ENCODE measurements at places on chromosomes 11 and 22.

- no peak for DNase-seq
Measured at GRCh38 chr11:12604557-12605153, 69.6 kb upstream of the TEAD1 start.

DNA sequence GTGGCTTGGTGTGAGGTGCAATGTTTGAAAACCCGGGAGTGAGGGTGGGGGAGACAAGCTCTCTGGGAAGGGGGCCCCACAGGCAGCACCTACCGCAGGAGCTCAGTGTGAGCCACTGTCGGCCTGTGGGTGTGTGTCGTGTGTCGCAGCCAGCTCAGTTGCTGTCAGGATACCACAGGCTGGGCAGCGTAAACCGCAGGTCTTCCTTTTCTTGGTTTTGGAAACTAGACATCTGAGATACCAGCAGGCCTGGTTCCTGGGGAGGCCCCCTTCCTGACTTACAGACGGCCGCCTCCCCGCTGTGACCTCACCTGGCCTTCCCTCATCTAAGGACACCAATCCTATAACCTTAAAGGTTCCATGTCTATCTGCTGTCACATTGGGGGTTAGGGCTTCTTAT is 19.4 kb downstream of the IRF7 start:
- DNase-seq, result no peak

GRCh38 chr11:105142167-105142566 is 2.6 kb upstream of the CARD18 start:
- DNase-seq, result no peak

DNA sequence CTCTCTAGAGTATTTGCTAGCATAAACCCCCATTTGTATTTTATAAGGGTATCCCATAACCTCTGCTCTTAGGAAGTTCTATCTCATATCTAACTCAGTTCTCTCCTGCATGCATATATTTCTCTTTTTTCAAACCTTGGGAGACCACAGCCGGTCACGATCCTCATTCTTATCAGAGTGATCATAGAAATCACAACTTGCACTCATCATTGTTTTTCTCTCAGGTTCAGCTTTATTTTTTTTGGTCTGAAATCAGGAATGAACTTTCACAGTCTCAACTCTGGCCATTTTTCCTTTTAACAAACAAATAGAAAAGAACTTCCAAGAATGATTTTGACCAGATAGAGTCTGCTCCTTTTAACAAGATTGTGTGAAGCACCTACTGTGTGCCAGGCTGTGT is 98.6 kb upstream of the BLID start:
- no peak for DNase-seq

GRCh38 chr11:126465573-126466188 is 110.2 kb downstream of the ST3GAL4 start:
- no peak for DNase-seq

GRCh38 chr11:88508759-88509581 is 171.4 kb upstream of the CTSC start:
- DNase-seq, result peak; percentile 59

- no peak for DNase-seq
Measured at GRCh38 chr11:2870460-2870859, 15.1 kb downstream of the CDKN1C start.

DNA sequence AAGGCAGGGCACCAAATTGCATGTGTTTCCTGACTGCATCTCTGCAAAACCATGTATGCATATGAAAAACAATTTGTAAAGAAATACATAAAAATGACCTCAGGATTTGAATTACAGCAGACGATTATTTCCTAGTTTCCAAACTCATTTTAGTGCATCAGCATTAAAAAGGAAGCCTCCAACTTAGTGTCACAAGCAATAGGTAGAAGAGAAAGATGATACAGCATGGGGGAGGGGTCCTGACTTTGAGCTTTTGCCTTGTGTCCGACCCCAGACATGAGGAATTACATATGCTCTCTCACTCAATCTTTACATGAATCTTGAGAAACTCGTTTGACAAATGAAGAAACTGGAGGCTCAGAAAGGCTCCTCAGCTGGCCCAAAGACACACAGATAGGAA is 294.6 kb upstream of the NARS2 start:
- no peak for DNase-seq

DNA sequence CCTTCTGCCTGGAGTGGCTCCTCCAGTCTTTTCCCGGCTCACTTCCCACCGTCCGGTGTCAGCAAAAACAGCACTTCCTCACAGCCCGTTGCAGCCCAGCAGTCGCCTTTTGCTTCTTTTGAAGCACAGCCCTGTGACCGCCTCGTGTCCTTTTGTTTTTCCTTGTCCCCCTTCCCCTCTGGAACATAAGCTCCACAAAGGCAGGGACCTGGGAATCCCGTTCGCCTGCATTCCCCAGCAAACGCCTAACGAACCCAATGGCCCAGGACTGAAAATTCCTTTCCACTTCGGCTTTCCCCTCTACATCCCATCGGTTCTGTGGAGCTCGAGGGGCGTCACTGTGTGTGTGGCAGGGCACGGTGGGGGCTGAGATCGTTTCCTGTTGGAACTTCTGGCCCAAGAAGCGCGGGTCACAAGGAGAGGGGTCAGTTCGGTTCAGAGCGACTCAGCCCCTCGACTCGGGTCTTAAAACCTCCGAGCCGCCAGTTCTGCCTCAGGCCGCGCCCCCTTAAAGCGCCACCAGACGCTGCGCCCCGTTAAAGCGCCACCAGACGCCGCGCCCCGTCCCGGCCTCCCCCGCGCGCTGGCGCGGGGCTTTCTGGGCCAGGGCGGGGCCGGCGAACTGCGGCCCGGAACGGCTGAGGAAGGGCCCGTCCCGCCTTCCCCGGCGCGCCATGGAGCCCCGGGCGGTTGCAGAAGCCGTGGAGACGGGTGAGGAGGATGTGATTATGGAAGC is 841 bp downstream of the RIC8A start:
- peak; percentile 93 for DNase-seq

DNA sequence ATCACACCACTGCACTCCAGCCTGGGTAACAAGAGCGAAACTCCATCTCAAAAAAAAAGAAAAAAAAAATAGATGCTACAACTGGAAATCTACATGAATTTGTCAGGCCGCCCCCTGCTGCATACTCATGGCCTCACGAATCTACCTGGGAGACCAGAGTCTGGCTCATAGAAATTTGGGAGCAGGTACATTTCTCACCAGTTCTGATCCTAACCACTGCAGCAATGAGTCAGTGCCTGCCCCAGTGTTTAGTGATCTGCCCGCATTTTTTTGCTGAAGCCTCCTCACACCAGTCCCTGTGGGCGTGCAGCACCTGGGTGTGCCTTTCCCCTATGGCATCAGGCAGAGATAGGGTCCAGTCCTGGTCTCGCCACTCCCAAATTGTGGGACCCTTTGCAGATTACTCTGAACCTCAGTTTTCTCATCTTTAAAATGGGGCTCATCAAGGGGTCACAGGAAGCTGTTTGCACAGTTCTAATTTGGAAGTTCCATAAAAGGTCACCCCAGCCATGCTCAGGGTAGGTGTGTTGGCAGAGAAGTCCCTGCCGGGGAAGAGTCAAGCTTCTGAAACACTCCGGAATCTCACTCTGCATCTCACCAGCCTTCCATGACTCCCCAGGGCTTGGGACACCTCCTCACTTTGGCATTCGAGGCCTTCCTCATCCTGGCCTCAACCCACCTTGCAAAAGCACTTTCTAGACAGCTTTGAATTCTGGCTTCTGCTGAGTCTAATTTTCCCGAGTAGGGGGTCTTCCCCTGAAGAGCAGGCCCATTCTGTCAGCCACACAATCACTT is 39.3 kb upstream of the LINC01488 start:
- no peak for DNase-seq

DNA sequence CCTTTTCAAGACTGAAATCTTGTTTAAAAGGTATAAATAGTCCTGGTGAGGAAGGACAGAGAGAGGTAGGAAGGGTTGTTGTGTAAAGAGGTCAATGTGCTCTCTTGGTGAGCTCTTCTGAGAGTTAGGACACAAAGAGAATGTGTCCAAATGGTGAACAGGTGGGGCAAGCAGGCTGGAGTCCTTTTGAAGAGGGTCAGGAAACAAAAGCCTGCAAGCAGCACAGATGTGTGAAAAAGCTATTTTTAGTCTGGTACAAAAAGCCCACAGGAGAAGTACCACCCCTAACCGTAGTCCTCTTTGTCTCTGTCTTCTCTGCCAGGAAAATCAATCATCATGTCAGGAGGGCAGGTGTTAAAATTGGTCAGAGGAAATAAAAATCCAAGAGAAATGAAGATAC is 54.4 kb upstream of the SYN3 start:
- DNase-seq, result no peak

- DNase-seq, result no peak
Measured at GRCh38 chr11:44758983-44759382, 32.2 kb downstream of the TSPAN18 start.

GRCh38 chr11:2888266-2888968 is 2.8 kb upstream of the CDKN1C start:
- peak; percentile 92 for DNase-seq

GRCh38 chr22:43811777-43812148 is 342 bp downstream of the EFCAB6 start:
- DNase-seq, result peak; percentile 55

DNA sequence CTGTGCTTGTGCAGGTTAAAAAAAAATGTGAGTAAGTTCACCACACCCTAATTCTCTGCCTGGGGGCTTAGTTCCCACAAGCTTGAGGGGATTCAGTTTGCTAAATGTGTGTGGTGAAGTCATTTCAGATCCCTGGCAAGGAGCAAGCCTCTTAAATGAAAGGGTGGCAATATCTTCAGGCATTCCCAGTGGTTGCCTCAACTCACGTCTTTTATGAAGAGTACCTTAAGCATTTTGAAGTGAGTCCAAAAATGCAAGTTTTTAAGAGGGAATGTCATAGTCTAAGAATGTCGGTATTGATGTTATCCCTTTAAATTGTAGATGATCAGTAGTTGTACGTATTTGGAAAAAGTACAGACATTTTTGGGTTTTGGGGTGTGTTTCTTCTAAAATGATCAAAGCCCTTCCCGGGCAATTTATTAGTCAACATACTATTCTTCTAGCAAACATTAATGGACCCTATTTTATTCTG is 4.9 kb downstream of the TCP11L1 start:
- no peak for DNase-seq

DNA sequence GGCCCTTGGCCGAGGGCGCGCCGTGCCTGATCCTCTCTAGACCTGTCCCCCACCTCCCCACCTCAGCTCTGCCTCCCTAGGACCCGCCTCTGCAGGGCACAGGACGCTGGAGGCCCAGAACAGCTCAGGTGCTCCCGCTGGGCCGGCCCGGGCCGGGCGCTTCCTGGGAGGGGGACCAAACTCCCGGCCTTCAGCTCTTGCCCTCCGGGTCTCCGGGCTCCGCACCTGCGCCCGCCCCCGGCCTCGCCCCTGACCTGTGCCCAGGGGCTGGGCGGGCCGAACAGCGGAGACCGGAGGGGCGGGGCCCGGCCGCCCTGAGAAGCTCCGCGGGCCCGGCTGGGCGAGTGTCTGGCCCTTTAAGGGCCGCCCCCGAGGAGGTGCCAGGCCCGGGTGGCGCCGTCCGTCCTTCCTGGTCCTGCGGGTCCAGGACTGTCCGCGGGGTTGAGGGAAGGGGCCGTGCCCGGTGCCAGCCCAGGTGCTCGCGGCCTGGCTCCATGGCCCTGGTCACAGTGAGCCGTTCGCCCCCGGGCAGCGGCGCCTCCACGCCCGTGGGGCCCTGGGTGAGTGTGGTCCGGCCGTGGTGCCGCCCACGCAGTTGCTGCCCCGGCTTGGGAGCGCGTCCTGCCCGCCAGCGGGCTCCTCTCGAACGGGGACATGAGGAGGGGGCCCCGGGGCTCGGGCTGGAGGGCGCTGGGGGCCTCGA is at the start of gene SSH3:
Gene SSH3, plus strand, starts transcription at position 399 of the 703 bp plus-strand sequence. Its CDS starts 96 bp downstream, at position 495.
- peak; percentile 91 for DNase-seq

- no peak for DNase-seq
Measured at GRCh38 chr22:25354456-25354855, 135.0 kb downstream of the CRYBB2 start.

DNA sequence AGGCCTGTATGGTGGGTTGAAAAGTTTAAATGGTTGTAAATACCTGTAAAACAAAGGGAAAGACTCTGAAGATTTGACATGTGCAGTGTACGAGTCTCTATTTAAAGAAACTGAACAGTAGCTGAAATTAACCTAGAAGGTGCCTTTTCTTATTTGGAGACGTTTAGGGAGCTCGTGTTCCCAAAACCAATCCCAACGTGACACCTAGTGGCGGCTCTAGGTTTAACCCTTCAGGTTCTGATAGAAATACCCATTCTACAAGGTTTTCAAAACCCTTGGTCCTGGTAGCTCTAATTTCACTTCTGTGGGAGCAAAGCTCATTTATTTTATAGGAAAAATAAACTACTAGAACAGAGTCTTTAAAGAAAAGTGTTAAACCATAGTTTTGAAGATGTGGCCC is 258.3 kb downstream of the LRRC4C start:
- peak; percentile 49 for DNase-seq

GRCh38 chr22:20571078-20571503 is 63.7 kb downstream of the MED15 start:
- no peak for DNase-seq

DNA sequence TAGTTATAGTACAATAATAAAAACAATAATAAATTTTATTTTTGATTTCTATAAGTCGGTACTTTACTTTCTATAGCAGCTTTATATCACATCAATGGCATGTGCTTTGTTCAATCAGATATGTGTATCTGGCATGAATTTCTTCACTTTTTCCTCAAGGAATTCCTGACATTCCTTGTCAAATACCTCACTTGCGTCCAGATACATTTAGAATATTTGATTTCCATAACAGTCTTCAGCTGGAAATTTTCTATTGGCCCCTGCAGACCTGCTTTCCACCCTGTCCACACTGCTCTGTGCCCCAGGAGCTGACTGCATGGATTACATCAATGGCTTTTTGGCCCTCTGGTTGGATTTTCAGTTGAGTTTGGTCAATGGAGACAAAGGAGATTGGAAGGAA is 93.2 kb downstream of the FAR1 start:
- DNase-seq, result no peak

- peak; percentile 70 for DNase-seq
Measured at GRCh38 chr11:86802601-86803051, 2.3 kb downstream of the PRSS23 start.

DNA sequence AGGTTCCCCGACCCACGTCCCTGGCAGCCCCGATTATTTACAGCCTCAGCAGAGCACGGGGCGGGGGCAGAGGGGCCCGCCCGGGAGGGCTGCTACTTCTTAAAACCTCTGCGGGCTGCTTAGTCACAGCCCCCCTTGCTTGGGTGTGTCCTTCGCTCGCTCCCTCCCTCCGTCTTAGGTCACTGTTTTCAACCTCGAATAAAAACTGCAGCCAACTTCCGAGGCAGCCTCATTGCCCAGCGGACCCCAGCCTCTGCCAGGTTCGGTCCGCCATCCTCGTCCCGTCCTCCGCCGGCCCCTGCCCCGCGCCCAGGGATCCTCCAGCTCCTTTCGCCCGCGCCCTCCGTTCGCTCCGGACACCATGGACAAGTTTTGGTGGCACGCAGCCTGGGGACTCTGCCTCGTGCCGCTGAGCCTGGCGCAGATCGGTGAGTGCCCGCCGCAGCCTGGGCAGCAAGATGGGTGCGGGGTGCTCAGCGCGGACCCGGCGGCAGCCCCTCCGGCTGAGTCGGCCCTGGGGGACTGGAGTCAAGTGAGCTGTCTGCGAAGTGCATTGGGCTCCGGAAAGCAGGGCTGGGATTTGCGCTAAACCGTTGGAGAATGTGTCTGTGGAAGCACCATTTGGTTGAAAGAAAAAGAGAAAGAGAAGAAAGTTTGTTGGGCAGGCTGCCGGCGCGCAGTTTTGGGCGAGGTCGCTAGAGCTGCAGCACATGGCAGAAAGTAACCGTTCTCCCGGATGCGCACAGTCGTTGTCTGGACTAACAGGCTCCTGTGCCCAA is at the start of gene CD44:
Gene CD44, plus strand, starts transcription at position 229 of the 779 bp plus-strand sequence. Its CDS starts 133 bp downstream, at position 362.
- DNase-seq, result peak; percentile 51
